ENCODE measurements at places on chromosomes 16 and 17. TPM values are rescaled to one million over a fixed set of nuclear protein-coding genes. Genes with fewer than 3 reads are reported as not detected.
A peak's percentile ranks its signal among the peaks of the same experiment; 100 is the strongest.

DNA sequence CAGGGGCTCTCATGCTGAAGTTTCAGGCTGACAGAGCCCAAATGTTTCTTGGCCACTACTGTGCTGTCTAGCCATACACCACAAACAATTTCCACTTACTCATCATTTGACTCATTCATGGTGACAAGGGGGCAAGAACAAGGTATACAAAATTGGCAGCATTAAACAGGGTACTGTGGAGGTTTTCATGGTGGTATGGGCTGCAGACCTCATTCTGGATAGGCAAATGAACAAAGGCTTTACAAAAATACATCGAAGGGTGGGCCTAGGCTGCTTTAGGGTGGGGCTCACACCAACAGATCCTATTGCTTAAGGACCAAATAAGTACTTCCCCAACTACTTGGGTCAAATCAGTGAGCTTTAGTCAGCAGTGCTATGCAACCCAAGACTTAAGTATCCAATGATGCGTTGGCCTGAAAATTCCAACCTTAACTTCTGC is 53.0 kb downstream of the N4BP1 start:
- H3K36me3 ChIP-seq = no peaks in the 10 kb centered on the region
- H3K4me1 ChIP-seq = peaks cover 26% of the 10 kb centered on the region
- DNase-seq = no peak
- no peak overlapping the region for H3K27ac ChIP-seq
- H3K27me3 ChIP-seq = no peaks in the 10 kb centered on the region

The KCNG4 gene
- not detected for total RNA-seq

- H3K27me3 ChIP-seq = no peaks in the 10 kb centered on the region
- no peak overlapping the region for H3K4me3 ChIP-seq
- H3K4me1 ChIP-seq = no peaks in the 10 kb centered on the region
- no peak for DNase-seq
Measured at GRCh38 chr16:73396556-73396955, 348.6 kb upstream of the ZFHX3 start.

The SLFN12 gene
- total RNA-seq = 19.5 TPM

The EPX gene
- total RNA-seq = not detected

- H3K4me1 ChIP-seq = no peaks in the 10 kb centered on the region
- no peaks in the 10 kb centered on the region for H3K27me3 ChIP-seq
- H3K27ac ChIP-seq = no peak overlapping the region
- no peak for DNase-seq
Measured at GRCh38 chr16:78664811-78665772, 565.6 kb downstream of the WWOX start.

The TMEM220 gene
- total RNA-seq = 17.4 TPM

DNA sequence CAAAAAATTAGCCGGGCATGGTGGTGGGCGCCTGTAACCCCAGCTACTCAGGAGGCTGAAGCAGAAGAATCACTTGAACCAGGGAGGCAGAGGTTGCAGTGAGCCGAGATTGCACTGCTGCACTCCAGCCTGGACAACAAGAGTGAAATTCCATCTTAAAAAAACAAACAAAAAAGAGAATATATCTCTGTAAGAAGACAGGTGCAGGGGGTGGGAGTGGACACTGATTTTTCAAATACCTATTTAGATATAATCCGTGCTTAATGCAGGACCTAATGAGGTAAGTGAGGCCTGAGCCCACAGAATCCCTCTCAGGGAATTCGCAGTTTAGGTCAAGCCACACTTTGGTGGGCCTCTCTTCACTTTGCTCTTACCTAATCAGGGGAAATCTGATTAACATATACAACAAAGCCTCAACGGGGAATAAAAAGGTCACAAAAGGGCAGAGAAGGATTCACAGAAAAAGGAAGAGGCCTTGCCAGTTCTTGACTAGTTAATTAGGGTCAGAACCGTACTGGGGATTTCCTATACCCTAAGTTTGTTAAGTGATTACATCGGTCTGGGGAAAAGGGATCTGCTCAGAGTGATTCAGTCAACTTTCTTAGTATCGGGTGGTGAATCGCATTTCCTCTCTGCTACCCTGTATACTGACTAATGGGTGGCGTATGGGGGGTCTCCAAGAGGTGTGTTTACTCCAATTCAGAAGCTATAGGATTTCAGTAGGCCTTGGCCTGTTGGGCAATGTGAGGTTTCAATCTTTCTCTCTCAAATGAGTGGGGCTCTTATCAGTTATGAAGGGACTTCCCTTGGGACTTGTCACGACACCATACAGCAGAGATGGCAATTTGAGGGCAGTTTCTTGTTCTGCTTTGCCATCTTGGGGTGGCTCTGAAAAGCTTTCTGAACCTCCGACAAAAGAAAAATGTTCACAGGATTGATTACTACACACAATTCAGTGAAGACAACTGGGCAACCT is 1.9 kb upstream of the NFAT5 start:
- no peak overlapping the region for H3K4me3 ChIP-seq
- H3K4me1 ChIP-seq = no peaks in the 10 kb centered on the region
- H3K36me3 ChIP-seq = no peaks in the 10 kb centered on the region

- H3K36me3 ChIP-seq = no peaks in the 10 kb centered on the region
- DNase-seq = no peak
- H3K4me3 ChIP-seq = no peak overlapping the region
- no peaks in the 10 kb centered on the region for H3K4me1 ChIP-seq
- H3K27me3 ChIP-seq = no peaks in the 10 kb centered on the region
Measured at GRCh38 chr17:50013079-50013478, 18.1 kb upstream of the DLX3 start.

DNA sequence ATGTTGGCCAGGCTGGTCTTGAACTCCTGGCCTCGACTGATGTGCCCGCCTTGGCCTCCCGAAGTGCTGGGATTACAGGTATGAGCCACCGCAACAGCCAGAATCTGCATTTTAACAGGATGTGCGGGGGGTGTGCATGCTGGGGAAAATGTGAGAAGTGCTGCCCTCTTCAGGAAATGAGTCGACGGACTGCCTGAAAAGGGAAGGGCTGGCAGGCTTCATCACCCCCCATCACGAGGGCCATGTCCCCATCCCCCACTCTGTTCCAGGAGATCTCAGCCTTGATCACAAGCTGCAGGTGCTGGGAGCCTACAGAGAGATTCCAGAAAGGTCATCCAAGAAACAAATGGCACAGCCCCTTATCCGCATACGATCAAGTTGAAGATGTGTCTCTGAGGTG is 195.3 kb upstream of the RPL38 start:
- H3K36me3 ChIP-seq = no peaks in the 10 kb centered on the region
- H3K4me1 ChIP-seq = no peaks in the 10 kb centered on the region
- no peak overlapping the region for H3K4me3 ChIP-seq
- H3K27me3 ChIP-seq = no peaks in the 10 kb centered on the region
- no peak overlapping the region for H3K27ac ChIP-seq
- no peak for DNase-seq

GRCh38 chr16:28096983-28097899 is 33.7 kb upstream of the GSG1L start:
- DNase-seq = peak; percentile 75
- H3K4me1 ChIP-seq = no peaks in the 10 kb centered on the region
- no peak overlapping the region for H3K27ac ChIP-seq
- no peaks in the 10 kb centered on the region for H3K27me3 ChIP-seq
- no peak overlapping the region for H3K4me3 ChIP-seq
- H3K36me3 ChIP-seq = peaks cover 13% of the 10 kb centered on the region

GRCh38 chr16:2710021-2710710 is 9.9 kb downstream of the PRSS27 start:
- H3K27ac ChIP-seq = no peak overlapping the region
- no peak for DNase-seq
- H3K4me1 ChIP-seq = no peaks in the 10 kb centered on the region
- no peak overlapping the region for H3K4me3 ChIP-seq
- H3K27me3 ChIP-seq = no peaks in the 10 kb centered on the region

DNA sequence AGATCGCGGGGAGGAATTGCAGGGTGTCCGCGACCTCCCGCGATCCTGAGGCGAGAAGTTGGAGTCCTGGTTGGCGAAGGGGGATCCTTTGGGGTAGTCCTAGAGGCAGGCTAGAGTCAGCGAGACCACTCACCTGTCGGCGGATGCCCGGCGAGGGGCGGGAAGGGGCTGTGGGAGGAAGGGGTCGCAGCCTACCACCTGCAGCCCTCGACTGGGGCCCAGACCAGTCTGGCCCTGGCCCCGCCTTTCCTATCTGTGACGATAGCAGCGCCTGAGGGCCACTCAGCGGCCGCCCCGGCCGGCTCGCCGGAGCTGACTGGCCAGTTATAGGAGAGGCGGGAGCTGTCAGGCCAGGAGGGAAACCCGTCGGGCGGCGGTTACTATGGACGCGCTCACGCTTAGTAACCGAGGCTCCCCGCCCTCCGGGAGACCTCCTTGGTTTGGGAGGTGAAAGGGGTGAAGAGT is at the start of gene TEKT3:
TEKT3 (minus strand) TSS at position 213 of the 465 bp plus-strand sequence. CDS start 10,012 bp downstream, outside the sequence.
- H3K27me3 ChIP-seq = no peaks in the 10 kb centered on the region
- peak within 1 kb of the TSS; percentile 19 for H3K4me3 ChIP-seq
- H3K27ac ChIP-seq = no peak within 1 kb of the TSS
- H3K4me1 ChIP-seq = peaks cover 3% of the 10 kb centered on the region
- H3K36me3 ChIP-seq = no peaks in the 10 kb centered on the region
- DNase-seq = peak; percentile 93

DNA sequence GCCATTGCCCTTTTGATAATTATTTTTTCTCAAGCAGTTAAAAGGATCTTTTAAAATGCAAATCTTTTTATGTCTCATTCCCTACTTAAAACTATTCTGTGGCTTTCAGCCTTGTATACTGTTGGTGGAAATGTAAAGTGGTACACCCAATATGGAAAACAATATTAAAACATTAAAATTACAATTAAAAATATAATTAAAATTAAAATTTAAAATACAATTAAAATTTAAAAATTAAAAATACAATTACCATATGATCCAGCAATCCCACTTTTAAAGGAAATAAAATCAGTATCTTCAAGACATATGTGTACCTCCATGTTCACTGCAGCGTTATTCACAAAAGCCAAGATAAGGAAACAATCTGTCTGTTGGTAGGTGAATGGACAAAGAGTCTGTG is 340.8 kb upstream of the TOM1L1 start:
- no peaks in the 10 kb centered on the region for H3K27me3 ChIP-seq
- H3K4me3 ChIP-seq = no peak overlapping the region
- no peak for DNase-seq
- H3K4me1 ChIP-seq = no peaks in the 10 kb centered on the region
- H3K36me3 ChIP-seq = no peaks in the 10 kb centered on the region

DNA sequence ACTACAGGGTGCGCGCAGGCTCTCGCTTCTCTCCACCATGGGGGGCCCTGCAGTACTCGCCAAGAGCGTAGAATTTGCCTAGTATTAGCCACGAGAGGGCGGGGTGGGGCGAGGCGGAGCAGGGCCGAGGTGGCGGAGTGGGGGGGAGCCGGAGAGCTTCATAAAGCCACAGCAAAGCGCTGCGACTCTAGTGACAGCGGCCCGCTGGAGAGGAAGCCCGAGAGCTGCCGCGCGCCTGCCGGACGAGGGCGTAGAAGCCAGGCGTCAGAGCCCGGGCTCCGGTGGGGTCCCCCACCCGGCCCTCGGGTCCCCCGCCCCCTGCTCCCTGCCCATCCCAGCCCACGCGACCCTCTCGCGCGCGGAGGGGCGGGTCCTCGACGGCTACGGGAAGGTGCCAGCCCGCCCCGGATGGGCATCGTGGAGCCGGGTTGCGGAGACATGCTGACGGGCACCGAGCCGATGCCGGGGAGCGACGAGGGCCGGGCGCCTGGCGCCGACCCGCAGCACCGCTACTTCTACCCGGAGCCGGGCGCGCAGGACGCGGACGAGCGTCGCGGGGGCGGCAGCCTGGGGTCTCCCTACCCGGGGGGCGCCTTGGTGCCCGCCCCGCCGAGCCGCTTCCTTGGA is at the start of gene TBX21:
TBX21 (plus strand) TSS at position 190 of the 627 bp plus-strand sequence; CDS start at position 409, 219 bp downstream.
- H3K4me1 ChIP-seq = no peaks in the 10 kb centered on the region
- H3K4me3 ChIP-seq = peak within 1 kb of the TSS; percentile 35
- H3K36me3 ChIP-seq = no peaks in the 10 kb centered on the region
- peak; percentile 77 for DNase-seq
- peaks cover 1% of the 10 kb centered on the region for H3K27me3 ChIP-seq

DNA sequence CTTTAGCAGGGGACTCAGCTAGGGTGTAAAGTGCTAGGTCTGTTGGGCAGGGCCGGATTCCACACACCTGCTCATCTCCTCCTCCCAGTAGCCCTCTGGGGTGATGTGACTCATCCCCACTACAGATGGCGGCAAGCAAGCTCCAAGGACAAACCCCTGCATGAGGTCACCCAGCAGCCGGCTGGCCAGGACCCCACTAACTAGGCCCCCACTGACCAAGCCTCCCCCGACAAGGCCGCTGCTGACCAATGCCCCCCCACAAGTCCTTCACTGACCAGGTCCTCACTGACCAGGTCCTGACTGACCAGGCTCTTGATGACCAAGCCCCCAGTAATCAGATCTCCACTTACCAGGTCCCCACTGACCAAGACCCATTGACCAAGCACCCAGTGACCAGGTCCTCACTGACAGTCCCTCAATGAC is 36.7 kb downstream of the TNFRSF13B start:
- H3K27ac ChIP-seq = no peak overlapping the region
- H3K27me3 ChIP-seq = no peaks in the 10 kb centered on the region
- H3K4me3 ChIP-seq = no peak overlapping the region
- H3K4me1 ChIP-seq = no peaks in the 10 kb centered on the region
- no peaks in the 10 kb centered on the region for H3K36me3 ChIP-seq

DNA sequence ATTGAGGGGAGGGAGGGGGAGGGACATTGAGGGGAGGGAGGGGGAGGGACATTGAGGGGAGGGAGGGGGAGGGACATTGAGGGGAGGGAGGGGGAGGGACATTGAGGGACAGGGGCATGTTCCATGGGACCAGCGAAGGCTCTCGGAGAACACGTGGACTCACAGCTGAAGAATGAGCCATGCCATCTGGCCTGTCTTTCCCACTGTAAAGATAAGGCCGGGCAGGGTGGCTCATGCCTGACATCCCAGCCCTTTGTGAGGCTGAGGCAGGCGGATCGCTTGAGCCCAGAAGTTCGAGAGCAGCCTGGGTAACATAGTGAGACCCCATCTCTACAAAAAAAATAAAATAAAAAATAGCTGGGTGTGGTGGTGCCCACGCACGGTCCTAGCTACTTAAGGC is 32.5 kb downstream of the RPH3AL start:
- no peak overlapping the region for H3K27ac ChIP-seq
- H3K4me1 ChIP-seq = no peaks in the 10 kb centered on the region
- no peaks in the 10 kb centered on the region for H3K27me3 ChIP-seq
- peak; percentile 32 for DNase-seq

The CA5A gene
- not detected for total RNA-seq

DNA sequence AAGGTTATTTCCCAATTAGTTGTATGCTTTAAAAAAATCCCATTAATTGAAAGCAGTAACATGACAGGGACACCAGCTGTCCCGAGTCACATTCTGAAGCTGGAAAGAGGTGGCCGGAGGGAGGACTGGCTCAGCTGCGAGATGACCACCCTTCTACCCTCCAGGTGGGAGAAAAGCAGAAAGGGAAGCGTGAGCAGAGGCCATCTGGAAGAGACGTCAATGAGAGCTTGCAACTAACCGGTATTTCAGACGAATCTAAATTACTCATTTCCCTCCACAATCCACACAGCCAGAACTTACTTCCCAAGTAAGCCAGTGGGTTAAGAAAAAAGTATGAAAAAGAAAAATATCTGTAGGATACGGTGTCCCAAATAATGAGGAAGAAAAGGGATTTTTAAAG is 28.5 kb upstream of the SLC38A8 start:
- no peak overlapping the region for H3K27ac ChIP-seq
- no peak overlapping the region for H3K4me3 ChIP-seq
- DNase-seq = no peak

The LGALS9C gene
- total RNA-seq = not detected

The KRT36 gene
- total RNA-seq = not detected

The TM4SF5 gene
- not detected for total RNA-seq
